Stimulated activated naive CD4-positive, alpha-beta T cell treated with Interleukin-2 at 50 U/mL for 16 hours (primary cell): ENCODE measurements at places on chromosomes 2 and 18.

- DNase-seq, result no peak
Measured at GRCh38 chr2:100865816-100866460, 46.0 kb downstream of the NPAS2 start.

GRCh38 chr18:43887491-43887890, 610.2 kb upstream of the SYT4 start:
- no peak for DNase-seq

DNA sequence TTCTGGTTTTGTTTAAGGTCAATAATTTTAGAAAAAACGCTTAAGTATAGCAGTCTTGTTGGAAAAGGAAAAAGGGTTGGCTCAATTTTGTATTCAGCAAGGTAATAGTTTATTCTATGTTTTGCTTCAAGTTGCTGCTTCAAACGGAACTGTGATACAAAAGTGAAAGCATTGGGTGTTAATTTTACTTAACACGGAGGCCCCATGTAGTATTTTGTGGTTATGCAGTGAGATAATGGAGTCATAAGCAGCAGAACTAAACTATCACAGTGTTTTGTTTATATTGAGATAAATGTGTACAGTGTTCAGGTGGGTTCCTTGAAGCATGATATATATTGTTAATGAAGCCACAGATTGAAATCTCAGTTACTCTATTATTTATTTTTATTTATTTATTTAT, 67.0 kb upstream of the LYPD6B start:
- DNase-seq, result no peak

DNA sequence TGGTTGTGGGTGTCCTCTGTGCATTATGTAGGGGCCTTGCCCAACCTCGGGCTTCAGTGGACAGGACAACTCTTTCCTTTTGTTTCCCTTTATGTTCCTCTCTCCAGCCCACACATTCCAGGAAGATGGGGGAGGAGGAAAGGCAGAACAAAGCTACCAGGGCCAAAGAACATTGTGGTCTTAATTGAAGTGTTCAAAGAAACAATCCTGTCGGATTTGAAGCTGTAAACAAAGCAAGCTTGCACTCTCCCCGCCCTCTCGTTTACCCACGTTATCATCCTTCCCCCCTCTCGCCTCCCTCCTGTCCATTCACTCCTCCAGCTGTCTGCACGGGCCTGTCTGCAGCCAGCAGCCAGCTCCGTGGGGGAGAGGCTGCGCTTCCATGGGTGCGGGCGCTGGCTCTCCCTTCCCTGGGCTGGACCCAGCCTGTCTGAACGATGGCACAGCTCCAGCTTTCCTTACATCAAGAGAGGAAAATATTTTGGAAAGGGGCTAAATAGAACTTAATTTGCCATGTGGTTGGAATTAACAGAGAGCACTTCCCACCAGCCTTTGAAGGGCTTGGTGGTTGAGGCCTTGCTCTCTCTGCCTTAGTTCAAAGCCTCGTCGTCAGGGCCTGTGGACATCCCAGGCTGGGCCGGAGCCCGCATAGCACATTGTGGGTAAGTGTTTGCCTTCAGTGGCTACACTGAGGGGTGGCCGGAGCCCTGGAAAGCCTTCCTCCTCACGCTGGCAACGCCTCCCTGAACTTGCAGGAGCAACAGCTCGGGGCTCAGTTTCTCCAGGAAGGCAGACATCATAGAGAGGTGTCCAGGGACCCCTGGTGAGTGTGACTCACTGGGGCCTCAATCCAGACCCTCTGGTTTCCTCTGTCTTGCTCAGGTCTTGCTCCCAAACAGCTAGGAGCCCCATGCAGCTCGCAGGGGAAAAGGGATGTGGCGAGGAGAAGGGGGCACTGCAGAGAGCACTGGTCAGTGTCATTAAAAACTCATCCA, 60.6 kb upstream of the HS6ST1 start:
- no peak for DNase-seq

- no peak for DNase-seq
Measured at GRCh38 chr18:35444636-35445035, 53.1 kb downstream of the INO80C start.

- no peak for DNase-seq
Measured at GRCh38 chr2:8004250-8004681, 677.6 kb upstream of the ID2 start.

DNA sequence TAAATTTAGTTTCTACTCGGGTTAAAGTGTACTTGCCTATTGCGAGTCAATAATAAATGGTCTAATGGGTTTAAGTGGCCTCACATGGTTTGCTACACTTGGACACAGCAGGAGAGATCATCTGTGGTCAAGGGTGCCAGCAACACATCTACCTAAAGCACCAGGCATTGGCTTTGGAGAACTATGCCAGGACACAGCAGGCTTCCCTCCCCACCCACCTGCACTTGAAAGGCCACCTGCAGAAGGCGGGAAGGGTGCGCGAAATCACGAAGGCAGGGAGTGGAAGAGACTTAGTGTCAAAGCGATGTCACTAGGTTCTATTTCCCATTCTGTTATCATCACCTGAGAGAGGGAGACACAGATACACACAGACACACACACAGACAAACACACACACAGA, 44.5 kb downstream of the MYT1L start:
- no peak for DNase-seq

GRCh38 chr2:237364655-237365054, 49.3 kb downstream of the COL6A3 start:
- no peak for DNase-seq

GRCh38 chr2:234496835-234497593, at the start of gene ARL4C:
Gene ARL4C, minus strand, starts transcription at chr2:234497081. Its CDS starts 495 bp downstream, at chr2:234496586.
- DNase-seq, result peak; percentile 61

DNA sequence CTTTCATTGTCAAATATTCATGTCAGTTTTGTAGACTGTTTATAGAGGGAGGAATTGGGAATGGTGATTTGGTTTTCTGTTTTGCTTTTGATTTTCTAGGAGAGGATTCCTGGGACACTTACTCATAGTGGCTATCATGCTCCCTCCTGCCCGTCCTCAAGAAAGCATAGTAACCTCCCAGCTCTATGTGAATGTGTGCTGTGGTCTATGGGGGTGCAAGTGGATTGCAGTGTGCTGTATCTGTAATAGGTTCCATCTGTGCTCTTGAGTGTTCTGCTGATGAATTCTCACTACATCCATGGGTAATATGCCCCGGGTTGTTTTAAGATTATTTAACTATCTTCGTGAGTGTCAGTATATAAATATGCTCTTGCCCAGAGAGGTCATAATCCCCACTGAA, 811.3 kb downstream of the CNTNAP5 start:
- no peak for DNase-seq

GRCh38 chr2:227366769-227367426, 12.2 kb downstream of the TM4SF20 start:
- DNase-seq, result no peak

GRCh38 chr2:50582164-50582563, 449.8 kb downstream of the NRXN1 start:
- DNase-seq, result no peak

- DNase-seq, result no peak
Measured at GRCh38 chr2:108923736-108924579, 65.1 kb downstream of the EDAR start.

- DNase-seq, result no peak
Measured at GRCh38 chr2:60213865-60214625, 339.4 kb downstream of the BCL11A start.

GRCh38 chr18:9323750-9324445, 10.7 kb upstream of the TWSG1 start:
- no peak for DNase-seq

- DNase-seq, result no peak
Measured at GRCh38 chr2:238668426-238668825, 179.5 kb upstream of the TWIST2 start.

- DNase-seq, result peak; percentile 45
Measured at GRCh38 chr2:88626171-88627054, 851 bp downstream of the EIF2AK3 start.

GRCh38 chr18:13629841-13630715, 96.3 kb downstream of the FAM210A start:
- DNase-seq, result peak; percentile 23

GRCh38 chr2:55045780-55046179, 4.5 kb downstream of the RTN4 start:
- no peak for DNase-seq

- DNase-seq, result no peak
Measured at GRCh38 chr2:33215299-33215698, 261.1 kb upstream of the RASGRP3 start.

- DNase-seq, result no peak
Measured at GRCh38 chr2:100640431-100641124, 77.8 kb downstream of the PDCL3 start.

GRCh38 chr18:13581496-13582177, 144.7 kb downstream of the FAM210A start:
- no peak for DNase-seq

- DNase-seq, result no peak
Measured at GRCh38 chr2:165952741-165953211, 800 bp downstream of the TTC21B start.

GRCh38 chr18:35993013-35993412, 20.5 kb downstream of the RMP24 start:
- no peak for DNase-seq

GRCh38 chr2:7895289-7895688, 786.6 kb upstream of the ID2 start:
- DNase-seq, result no peak

- no peak for DNase-seq
Measured at GRCh38 chr2:227783404-227784138, 30.1 kb upstream of the CCL20 start.

DNA sequence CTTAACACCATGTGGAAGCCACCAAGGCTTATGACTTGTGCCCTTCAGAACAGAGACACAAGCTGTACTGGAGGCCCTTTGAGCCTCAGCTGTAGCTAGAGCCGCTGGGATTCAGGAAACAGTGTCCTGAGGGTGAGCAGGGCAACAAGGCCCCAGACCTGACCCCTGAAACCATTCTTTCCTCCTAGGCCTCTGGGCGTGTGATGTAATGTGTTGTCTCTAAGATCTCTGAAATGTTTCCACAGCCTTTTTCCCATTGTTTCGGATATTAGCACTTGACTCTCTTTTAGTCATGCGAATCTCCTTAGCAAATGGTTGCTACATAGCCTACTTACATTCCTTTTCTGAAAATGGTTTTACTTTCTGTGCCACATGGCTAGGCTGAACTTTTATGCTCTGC, 114.9 kb downstream of the CD8B2 start:
- DNase-seq, result no peak

DNA sequence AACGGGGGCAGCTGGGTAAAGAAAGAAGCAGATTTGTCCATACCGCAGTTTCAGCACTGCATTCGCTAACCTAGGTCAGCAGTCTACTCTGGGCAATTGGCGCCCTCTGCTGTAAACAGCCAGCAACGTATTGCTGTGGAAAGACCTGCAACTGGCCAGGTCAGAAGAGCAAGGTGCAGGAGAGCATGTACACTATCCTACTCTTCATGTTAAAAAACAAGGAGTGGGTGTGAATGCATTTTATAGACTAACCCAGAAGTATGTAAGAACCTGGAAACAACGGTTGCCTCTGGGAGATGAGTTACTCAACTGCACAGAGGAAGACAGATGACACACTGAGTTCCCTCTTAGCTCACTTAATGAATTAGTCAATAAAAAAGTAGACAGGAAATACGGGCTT, 6.2 kb downstream of the MRPS5 start:
- peak; percentile 68 for DNase-seq

GRCh38 chr18:62678847-62679485, 36.4 kb upstream of the PHLPP1 start:
- DNase-seq, result no peak

GRCh38 chr2:107595285-107595684, 231.4 kb upstream of the RGPD4 start:
- DNase-seq, result no peak

DNA sequence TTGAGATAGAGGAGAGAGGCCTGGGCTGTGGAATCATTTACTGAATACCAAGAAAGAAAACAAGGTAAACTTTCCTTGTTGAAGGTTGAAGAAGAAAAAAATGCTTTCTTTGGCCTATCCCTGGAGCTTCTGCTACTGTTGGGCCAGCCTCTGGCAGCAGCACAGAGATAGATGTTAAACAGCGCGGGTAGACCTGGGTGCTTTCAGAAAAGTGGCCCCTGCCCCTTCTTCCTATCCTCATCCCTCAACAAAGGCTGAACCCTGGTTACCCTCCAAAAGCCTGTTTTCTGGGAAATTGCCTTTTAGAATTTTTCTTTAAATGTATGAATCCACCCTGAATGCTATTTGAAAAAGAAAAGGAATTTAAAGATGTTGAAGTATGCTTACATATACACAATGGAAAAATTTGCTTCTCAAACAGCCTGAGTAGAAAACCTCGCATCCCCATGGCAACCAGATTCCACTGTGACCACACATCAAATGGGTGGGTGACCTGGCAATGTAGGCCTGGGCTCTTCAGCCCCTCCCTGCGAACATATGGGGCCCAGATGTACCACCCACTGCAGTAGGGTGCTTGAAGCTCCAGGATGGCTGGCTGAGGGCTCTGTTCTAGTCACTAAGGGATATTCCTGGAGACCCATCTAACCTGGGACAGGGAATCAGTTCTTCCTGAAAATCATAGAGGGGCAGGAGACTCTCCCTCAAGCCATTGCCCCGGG, 23.4 kb upstream of the CHRNA1 start:
- DNase-seq, result no peak

GRCh38 chr2:105775809-105776559, 31.3 kb downstream of the NCK2 start:
- peak; percentile 36 for DNase-seq

DNA sequence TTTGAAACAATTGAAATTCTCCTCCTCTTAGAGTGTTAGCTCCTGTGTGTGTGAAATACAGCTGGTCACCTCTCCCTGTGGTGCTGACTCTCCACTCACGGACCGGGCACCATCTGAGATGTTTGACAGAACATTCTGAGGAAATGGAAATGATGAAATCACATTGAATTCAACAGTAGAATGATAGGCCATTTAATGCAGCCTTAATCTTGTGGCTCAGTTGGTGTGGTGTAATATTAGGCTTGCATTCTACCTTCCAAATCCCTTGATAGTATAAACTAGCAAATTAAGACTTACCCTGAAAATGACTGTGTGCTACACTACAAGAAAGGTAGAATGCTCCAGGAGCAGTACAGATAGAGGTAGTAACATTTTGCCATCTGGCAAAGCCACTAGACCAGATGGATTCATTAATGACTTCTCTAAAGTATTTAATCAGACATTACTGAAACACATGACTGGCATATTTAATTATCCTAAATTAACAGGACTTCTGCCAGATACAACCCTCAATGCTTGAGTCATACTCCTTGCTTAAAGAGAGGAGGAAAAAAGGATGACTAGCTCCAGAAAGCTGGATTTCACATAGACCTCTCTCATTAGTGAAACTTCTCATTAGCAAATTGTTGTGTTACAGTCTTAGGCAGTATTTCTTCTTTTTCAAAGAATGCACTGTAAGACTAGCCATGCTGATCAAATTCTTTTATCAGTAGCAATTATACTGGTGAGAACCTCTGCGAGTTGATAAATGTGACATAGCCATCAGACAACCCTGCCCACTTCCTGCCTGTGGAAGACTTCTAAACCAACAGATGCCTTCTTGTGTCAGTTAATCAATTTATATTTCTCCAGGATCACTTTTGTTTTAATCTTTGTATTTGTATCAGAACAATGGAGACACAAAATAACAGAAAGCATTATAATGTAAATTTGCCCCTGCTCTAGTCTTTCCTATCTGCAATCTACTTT, 80.6 kb downstream of the EML6 start:
- DNase-seq, result no peak
